ENCODE measurements at places on chromosomes 4 and X.

DNA sequence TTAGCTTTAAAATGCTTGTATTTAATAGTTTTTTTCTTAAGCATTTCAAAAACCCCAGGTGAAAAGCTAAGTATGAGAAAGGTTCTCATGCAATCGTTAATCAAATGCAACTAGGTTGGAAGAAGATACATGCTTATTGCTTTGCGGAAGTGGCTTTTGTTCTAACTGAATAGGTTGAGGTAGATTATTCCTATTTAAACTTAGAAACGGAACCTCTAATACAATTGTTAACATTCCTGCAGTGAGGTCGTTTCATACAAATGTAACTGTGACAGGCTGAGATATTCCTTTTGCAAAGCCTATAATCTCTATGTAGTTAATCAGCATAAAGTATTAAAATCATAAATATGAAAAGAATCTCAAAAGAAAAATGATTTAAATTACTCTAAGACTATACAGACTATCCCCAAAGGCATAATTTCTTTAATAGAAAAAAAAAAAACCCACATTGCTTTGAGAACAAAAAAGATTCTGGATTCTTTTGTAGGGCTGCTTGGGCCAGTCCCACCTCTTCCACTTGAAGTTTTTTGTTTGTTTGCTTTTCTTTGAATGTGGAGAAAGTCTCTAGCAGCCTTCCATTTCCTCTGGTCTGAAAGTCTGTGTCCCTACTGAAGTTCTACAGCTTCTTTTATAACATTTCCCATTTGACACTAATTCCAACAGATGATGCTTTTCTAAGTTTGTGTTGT lies 25.6 kb upstream of the SORBS2 start:
- DNase-seq: no peak

- no peak for DNase-seq
Measured at GRCh38 chr4:138259824-138260223, 17.7 kb upstream of the SLC7A11 start.

DNA sequence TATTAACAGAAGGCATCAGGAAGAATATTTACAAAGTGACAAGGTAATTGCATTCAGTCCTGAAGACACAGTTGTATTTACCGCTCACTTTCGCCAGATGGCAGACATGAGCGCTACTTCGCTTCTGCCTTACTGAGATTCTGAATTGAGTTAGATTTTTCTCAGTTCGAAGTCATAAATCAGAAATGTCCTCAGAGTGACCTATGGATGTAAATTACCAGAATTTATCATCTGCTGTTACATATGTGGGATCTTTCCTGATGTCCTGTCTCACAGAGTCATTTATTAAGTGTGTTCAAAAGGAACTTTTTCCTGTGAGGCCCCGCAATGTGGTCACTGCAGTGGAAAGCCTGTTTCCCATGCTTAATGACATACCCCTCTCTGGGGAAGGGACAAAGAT lies 97.3 kb upstream of the DCLK2 start:
- no peak for DNase-seq

- DNase-seq: no peak
Measured at GRCh38 chrX:107861056-107861455, 35.4 kb downstream of the MID2 start.

DNA sequence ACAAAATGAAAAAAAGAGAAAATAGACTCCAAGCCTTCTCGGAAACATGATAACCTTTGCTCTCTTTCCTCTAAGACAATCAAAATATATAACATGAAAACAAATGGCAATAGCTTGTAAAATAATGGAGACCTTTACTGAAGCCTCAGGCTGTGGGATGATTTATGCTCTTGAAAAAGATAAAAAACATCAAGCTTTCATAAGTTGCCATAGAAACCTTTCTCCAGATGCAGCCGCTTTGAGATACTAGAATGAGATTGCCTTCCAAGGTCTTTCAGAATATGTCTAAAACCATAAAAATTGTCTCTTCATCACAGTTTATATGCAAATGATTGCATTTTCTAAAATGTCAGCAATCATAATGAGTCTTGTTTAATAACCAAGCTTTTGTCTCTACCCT lies 31.6 kb downstream of the MAOB start:
- DNase-seq: no peak

Data from mesenteric fat pad (tissue), 1 donor.